Astrocyte of the cerebellum (primary cell): ENCODE measurements at places on chromosomes 5 and 9.

DNA sequence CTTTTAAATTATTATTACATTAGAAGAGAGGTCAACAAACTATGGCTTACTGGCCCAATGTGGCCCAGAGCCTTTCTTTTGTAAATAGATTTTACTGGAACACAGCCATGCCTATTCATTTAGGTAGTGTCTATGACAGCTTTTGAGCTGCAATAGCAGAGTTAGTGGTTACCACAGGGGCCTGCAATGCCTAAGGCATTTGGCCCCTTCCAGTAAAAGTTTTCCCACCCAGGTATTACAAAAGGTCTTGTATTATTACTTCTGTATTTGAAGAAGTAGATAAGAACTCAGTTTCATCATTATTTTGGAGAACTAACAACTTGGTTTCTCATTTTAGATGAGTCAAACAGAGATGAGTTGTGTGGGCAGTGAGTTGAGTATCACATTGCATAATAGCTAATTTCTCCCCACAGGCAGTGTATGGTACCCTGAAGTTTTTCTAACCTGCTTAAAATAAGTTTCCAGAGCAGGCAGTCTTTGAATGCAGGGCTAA is 9.5 kb downstream of the MTRR start:
- DNase-seq, result no peak

GRCh38 chr5:9927521-9927997 is 297.4 kb upstream of the TAS2R1 start:
- DNase-seq, result no peak

GRCh38 chr5:164277720-164278119 is 772.3 kb downstream of the MAT2B start:
- peak; percentile 1 for DNase-seq

- no peak for DNase-seq
These were observed 37.2 kb downstream of the NTNG2 start for GRCh38 chr9:132199056-132199455.

- DNase-seq, result no peak
These were observed 53.8 kb downstream of the NDST1 start for GRCh38 chr5:150561571-150562275.

- DNase-seq, result no peak
These were observed 177.5 kb upstream of the NREP start for GRCh38 chr5:111934511-111934910.

GRCh38 chr5:45057564-45057963 is 248.8 kb downstream of the MRPS30 start:
- no peak for DNase-seq

DNA sequence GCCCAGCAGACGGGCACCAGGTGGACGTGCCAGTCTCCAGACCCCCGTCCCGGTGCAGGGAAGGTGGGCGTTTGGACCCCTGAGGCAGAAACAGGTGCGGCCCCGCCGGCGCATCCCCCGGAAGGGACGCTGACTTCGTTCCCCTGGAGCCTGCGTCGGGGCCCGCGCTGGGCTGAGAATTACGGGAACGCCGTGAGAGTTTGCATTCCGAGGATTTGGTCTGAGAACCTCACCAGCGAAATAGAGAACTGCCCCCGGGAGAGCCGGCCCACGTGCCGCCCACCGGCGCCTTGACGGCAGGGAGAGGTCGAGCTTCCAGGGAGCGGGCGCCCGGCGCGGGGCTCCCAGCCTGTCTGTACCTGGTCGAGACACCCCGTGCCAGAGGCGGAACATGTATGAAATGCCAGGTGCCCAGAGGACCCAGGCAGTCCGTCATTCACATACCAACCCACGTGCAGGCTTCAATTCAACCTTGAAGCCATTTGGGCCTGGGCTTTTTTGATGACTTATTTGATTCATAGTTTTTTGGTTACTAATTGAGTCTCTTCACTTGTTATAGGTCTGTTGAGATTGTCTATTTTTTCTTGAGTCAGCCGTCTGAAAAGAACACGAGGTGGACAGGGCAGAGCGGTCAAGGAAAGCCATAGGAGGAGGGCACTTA is 877 bp upstream of the CAMSAP1 start:
- DNase-seq, result no peak

DNA sequence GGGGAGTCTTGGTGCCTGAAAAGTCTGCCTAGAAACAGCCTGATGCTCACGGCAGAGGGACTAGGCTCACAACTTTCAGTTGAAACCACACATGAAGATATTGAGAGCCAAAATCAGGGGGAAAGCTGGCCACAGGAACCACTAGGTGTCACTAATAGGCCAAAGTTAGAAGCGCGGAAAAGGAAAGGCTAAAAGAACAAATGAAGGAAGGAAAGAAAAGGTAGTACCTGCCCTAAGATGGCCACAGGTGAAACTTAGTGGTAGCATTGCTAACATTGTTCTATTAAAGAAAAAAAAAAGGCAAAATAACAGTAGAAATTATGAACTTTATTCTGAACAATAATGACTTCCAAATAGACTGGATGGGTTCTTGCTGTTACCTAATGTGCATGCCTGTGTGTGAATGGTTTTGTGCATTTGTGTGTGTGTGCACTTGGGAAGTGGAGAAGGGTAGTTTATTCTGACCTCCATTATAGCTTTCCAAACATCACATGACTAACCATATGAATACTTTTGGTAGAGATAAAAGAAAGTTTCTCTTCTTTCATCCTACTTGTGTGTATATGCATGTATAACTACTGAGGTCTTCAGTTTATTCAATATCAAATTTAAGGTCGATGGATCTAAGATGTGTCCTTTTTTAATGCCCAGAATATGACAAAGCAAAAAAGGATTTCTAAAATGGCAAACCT is 2.1 kb upstream of the RFESD start:
- DNase-seq, result peak; percentile 49

DNA sequence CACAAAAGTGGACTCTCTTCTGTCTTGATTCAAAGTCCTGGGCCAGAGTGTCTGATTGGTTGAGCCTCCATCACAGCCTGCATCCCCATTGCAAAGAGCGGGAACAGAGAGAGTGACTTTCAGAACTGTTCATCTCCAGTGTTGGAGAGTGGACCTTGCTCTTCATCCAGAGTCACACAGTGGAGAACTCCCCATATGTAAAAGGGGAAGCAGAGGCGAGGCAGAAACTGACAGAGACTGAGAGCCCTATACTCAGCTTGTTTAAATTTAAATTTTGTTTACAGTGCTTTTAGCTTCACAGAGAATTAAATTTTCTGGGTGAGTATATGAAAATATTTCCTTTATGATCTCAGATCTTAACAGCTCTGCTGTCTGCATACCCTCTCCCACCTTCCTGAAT is 70.0 kb upstream of the SSBP2 start:
- no peak for DNase-seq

DNA sequence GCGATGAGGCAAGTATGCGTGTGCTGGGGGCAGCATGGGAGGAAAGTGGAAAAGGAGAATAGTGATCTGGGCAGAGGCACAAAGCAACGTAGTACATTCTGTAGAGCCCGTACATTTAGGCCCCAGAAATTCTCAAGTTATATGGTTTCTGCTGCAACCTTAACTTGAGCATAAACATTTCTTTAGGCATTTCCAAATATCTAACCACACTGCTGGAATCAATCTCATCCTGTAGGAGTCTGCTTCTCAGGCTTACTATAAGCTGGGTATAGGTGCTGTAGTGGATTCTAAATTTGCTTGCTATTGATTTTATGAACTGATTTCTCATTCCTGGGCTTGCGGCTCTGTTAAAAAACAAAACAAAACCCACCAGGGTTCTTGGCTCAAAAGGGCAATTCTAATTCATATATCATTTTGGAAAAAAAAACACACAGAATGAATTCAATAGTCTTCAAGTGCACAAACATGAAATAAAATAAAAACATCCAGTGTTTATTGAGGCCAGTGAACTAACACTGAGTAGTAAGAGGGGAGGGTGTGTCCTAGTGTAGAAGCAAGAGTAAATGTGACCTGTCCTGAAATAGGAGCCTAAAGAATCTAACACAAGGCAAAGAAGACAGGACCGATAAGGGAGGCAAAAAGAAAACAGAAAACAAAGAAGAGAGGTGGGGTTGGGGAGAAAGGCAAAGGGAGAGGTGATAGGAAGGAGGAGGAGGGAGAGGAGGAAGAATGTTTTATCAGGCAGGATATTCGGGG is 145.5 kb upstream of the LHFPL2 start:
- no peak for DNase-seq

- no peak for DNase-seq
These were observed 129.7 kb upstream of the FBN2 start for GRCh38 chr5:128667751-128668150.

DNA sequence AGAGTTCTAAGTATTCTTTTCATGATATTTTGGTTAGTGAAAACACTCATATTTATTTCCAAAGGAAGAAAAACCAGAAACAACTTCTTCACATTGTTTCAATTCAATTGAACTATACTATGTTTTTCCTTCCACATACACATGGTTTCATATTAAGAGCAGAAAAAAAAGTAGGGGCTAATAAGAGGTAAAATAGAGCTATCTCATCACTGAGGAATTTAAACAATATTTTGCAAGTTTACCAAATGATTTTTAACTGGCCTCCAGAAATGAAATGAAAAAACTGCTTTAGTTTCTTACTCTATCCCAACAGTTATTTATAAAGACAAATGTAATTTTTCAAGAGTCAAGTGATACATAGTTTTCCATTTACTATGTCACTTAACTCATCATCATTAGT is 233.5 kb downstream of the RFX3 start:
- DNase-seq, result no peak

- no peak for DNase-seq
These were observed 14.4 kb downstream of the F2RL2 start for GRCh38 chr5:76608833-76609232.

GRCh38 chr5:16140417-16140816 is 39.2 kb downstream of the MARCHF11 start:
- no peak for DNase-seq

DNA sequence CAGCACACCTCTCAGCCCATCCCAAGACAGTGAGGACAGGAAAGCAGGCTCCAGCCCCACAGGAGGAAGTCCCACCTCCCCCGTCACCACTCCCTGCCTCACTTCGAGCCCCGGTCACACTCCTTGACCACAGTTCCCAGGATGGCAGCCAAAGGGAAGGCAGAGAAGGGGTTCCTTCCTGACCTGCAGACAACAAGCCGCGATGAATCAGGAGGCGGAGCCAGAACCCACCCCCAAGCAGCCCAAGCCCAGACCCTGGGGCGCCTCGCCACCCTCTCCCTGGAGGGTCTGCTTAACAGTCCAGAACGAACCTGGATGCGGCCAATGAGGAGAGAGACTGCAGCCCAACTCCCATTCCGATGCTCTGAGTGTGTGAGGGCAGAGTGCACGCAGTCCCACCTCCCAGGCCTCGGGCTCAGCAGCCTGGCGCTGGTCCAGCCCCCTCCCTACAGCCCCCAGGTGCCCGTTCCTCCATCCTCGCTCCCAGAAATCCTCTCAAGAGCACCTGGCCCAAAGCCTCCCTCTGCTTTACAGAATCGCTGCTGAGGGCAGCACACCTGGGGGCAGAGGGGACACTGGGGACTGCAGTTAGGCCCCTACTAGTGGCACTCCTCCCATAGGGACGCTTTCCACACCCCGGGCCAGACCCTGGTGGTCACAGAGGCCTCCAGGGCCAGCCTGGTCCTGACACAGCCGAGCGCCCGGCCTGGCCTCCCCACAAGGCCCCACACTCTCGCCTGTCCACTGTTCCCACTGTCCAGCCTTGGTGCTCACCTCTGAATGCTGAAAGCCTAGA is 69.6 kb upstream of the LRRTM2 start:
- peak; percentile 12 for DNase-seq

- peak; percentile 24 for DNase-seq
These were observed 189.4 kb downstream of the BNC2 start for GRCh38 chr9:16680975-16681651.

GRCh38 chr9:137354845-137355760 is 53.0 kb upstream of the NRARP start:
- DNase-seq, result no peak

DNA sequence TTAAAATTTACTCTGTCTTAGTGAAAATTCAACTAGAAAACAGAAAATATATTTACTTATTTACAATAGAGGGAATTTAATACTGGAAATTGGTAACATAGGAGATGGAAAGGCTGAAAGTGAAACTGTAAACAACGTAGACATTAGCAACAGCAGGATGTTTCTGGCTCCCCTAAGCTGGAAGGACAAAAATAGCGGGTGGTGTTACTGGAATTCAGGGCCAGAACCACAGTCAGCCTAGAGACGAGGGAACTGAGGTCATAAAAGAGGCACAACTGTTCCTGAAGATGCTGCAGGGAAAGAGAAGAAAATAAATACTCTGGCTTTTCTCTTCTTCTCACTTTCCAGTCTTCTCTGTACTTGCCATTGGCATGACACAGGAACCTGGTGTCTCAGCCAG is 80.4 kb upstream of the NIPBL start:
- no peak for DNase-seq

DNA sequence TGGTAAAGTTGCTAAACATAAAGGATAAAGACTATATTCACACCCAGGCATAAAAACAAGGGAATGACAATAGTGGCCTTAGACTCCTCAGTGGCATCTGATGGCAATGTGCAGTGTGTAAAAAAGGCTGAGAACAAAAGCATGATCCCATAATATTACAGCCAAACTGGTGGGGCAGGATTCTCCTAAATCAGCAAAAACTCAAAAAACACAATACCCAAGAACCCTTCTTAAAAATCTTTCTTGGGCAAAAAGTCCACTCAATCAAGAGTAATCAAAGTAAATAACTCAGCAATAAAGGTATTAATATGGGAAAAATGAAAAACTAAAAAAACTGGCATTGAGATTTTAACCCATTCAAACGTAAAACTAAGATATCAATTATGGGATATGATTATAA is 1.6 kb upstream of the MOCS2 start:
- DNase-seq, result no peak

GRCh38 chr5:145324101-145324500 is 511.0 kb downstream of the PRELID2 start:
- DNase-seq, result no peak

DNA sequence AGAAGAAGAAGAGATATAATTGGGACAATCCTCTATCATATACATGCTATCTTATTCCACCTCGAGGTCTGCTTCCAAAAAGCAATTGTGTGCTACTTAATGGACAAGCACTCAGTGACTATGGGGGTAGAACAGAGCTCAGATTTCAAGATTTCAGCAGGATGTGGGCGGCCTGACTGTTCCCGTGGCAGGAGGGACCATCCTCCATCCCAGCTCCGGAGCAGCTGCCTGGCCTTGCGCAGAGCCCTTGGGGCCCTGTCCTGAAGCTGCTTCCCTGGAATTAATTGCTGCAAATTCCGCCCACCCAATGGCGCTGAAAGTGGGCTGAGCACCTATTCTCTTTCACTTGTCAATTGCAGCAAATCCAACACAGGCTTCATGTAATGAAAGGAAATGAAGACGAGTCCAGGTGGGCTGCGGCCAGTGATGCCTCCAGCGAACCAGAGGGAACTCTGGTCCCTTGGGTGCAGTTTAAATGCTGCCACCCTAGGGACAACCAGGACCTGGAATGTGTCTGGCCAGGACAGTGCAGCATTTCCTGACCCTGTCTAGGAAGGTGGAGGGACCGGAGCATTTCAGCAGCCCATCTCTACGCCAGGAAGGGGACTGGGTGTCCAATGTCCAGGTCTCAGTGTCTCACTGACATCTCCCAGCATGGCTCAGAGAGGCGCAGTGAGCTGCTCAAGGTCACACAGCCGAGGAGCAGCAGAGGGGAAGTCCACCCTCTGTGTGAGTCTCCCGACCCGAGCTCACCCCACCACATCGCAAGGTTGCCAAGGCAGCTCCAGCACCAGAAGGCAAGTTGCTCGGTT is 50.5 kb upstream of the FCN1 start:
- DNase-seq, result no peak
